T-cell (primary cell): ENCODE measurements at places on chromosomes 16 and 17. TPM values are rescaled to one million over a fixed set of nuclear protein-coding genes. Genes with fewer than 3 reads are reported as not detected.

TRIM72 gene
- 0.09 TPM for total RNA-seq

AIPL1 gene
- total RNA-seq, result not detected

DNA sequence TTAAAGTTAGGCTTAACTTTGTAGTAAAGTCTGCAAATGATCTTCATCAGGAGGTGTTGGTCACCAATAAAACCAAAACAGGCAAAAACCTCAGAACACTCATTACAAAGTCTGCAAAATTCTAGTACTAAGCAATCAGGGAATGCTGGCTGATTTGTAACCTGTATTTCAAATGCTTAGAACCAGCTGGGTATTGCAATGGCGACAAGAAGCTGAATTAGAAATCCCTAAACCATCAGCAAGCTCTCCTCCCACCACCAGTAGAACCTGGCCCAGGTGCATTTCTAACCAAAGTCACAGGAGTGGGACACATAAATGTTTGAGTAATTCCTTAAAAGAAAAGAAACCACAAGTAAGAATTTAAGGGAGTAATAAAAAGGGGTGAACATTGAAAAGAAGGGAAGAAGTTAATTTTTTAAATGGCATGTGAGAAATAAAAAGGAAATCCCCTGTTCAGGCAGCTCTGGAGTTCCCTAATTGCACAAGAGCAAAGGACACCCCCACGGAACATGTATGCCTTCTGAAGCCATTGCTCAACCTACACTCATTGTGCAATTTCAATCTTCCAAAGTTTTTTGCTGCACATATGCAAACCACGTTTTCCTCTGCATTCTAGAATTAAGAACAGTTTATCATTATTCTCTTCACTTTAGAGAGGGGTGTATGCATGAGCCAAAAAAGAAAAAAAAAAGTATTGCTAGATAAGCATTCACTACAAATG is 102.9 kb downstream of the HIC1 start:
- peaks cover 5% of the 10 kb centered on the region for H3K36me3 ChIP-seq
- no peak overlapping the region for H3K27ac ChIP-seq
- no peak for DNase-seq
- no peaks in the 10 kb centered on the region for H3K4me1 ChIP-seq
- H3K4me3 ChIP-seq, result no peak overlapping the region

MEIOB gene
- 0.26 TPM for total RNA-seq

ZFPM1 gene
- total RNA-seq, result 29.9 TPM

SRSF1 gene
- 112 TPM for total RNA-seq

- no peak within 1 kb of the TSS for H3K4me3 ChIP-seq
- H3K36me3 ChIP-seq, result no peaks in the 10 kb centered on the region
- peak; percentile 71 for DNase-seq
- H3K27me3 ChIP-seq, result peaks cover 86% of the 10 kb centered on the region
- H3K4me1 ChIP-seq, result peaks cover 18% of the 10 kb centered on the region
These were observed at the start of gene BAHCC1 for GRCh38 chr17:81394921-81395599. BAHCC1 (plus strand) TSS chr17:81395457; CDS start chr17:81399740, 4,283 bp downstream.

SLC6A2 gene
- total RNA-seq, result not detected

GRCh38 chr17:2981325-2981724 is 82.1 kb downstream of the OR1D5 start:
- no peaks in the 10 kb centered on the region for H3K36me3 ChIP-seq
- H3K4me1 ChIP-seq, result no peaks in the 10 kb centered on the region
- H3K4me3 ChIP-seq, result no peak overlapping the region

DNAH2 gene
- total RNA-seq, result not detected

- H3K27ac ChIP-seq, result no peak overlapping the region
- no peaks in the 10 kb centered on the region for H3K36me3 ChIP-seq
- no peak overlapping the region for H3K4me3 ChIP-seq
- DNase-seq, result no peak
- H3K4me1 ChIP-seq, result peaks cover 10% of the 10 kb centered on the region
- H3K27me3 ChIP-seq, result no peaks in the 10 kb centered on the region
These were observed 22.7 kb upstream of the KIF19 start for GRCh38 chr17:74303305-74303704.

GRCh38 chr17:48641541-48642058 is 15.4 kb upstream of the HOXB9 start:
- H3K27me3 ChIP-seq, result peaks cover 78% of the 10 kb centered on the region
- no peak overlapping the region for H3K4me3 ChIP-seq
- H3K4me1 ChIP-seq, result peaks cover 25% of the 10 kb centered on the region
- no peaks in the 10 kb centered on the region for H3K36me3 ChIP-seq
- DNase-seq, result no peak
- no peak overlapping the region for H3K27ac ChIP-seq

RBFOX1 gene
- not detected for total RNA-seq

- peaks cover 20% of the 10 kb centered on the region for H3K4me1 ChIP-seq
- no peak overlapping the region for H3K27ac ChIP-seq
- DNase-seq, result no peak
- H3K4me3 ChIP-seq, result no peak overlapping the region
These were observed 4.3 kb upstream of the ITGA3 start for GRCh38 chr17:50051606-50052005.

DNA sequence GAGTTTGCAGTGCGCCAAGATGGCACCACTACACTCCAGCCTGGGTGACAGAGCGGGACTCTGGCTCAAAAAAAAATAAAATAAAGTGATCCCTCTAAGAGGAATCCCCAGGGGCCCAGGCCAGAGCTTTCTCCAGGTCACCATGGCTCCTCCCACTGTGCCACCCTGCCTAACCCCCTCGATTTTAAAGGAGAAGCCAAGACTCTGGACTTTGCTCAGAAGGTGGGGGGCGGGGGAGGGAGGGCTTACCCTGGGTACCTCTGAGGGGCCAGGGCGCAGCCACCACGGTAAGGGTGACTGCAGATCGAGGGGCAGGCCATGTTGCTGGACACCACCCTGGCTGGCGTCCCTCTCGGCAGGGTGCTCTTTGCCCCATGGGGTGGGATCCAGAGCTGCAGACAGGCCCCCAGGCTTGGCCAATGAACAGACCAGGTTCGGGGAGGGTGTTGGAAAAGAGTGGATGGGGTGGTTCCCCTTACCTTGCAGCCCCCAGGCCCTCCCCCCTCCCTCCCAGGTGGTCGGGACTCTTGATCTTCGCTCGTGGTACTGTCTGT is 455 bp upstream of the GRB7 start:
- no peak overlapping the region for H3K27ac ChIP-seq
- no peak overlapping the region for H3K4me3 ChIP-seq
- no peaks in the 10 kb centered on the region for H3K36me3 ChIP-seq
- H3K4me1 ChIP-seq, result peaks cover 4% of the 10 kb centered on the region
- peaks cover 51% of the 10 kb centered on the region for H3K27me3 ChIP-seq
- DNase-seq, result no peak

DNA sequence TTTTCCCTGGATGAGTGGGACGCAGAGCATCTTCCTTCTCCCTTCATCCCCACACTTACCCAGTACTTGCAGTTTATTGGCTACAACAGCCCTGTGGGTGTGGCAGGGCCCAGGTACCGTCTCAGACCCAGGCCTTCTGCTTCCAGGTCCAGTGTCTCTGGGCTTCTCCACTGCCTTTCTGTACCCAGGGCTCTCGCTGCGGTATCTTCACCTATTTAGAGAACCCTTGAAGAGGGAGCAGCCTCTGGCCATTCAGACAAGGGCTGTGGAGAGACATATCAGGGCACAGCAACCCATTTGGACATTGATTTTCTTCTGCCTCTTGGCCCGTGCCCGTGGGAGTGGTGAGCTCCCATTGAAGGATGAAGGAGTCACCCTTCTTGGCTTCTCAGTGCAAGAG is 17.3 kb downstream of the TBX4 start:
- no peaks in the 10 kb centered on the region for H3K4me1 ChIP-seq
- H3K36me3 ChIP-seq, result no peaks in the 10 kb centered on the region
- H3K27me3 ChIP-seq, result no peaks in the 10 kb centered on the region
- H3K27ac ChIP-seq, result no peak overlapping the region

DNA sequence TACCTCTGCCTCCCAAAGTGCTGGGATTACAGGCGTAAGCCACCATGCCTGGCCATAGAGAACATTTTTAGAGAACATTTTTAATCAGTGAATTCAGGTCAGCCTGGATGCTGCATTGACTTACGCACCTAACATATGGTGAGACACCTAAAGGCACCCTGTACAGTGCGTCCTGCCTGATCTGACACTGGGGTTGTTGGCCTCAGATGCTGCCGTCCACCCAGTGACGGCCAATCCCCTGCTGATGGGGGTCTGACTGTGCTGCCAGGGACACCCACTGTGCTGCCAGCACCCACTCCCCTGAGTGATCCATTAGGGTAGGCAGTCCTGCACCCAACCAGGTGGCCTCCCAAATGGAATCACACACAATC is 38.5 kb downstream of the WNT3 start:
- H3K4me1 ChIP-seq, result no peaks in the 10 kb centered on the region
- H3K27ac ChIP-seq, result no peak overlapping the region
- DNase-seq, result no peak

COG8 gene
- total RNA-seq, result 31.2 TPM

TMEM114 gene
- total RNA-seq, result not detected

DNA sequence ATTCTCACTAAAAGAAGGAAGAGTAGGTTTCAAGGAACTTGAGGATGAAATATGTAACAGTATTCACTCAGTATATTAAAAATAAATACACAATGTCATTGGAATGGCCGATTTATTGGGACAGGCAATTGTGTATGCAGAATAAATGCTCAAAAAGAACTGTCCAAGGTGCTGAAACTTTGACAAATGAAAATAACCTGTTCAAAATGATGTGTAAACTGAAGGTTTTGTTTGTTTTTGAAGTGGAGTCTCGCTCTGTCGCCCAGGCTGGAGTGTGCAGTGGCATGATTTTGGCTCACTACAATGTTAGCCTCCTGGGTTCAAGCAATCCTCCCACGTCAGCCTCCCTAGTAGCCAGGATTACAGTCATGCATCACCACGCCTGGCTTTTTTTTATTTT is 318.7 kb upstream of the RBFOX1 start:
- H3K4me1 ChIP-seq, result no peaks in the 10 kb centered on the region
- no peak for DNase-seq
- no peak overlapping the region for H3K4me3 ChIP-seq
- no peaks in the 10 kb centered on the region for H3K36me3 ChIP-seq
- H3K27me3 ChIP-seq, result no peaks in the 10 kb centered on the region
- H3K27ac ChIP-seq, result no peak overlapping the region

GRCh38 chr17:4704991-4705390 is 1.1 kb upstream of the PELP1 start:
- H3K4me3 ChIP-seq, result no peak overlapping the region
- DNase-seq, result no peak
- H3K27ac ChIP-seq, result no peak overlapping the region
- no peaks in the 10 kb centered on the region for H3K27me3 ChIP-seq
